ENCODE measurements at places on chromosomes 1 and 21. TPM values are rescaled to one million over a fixed set of nuclear protein-coding genes. Genes with fewer than 3 reads are reported as not detected.

- no peak for DNase-seq
Observed at GRCh38 chr21:43866260-43866629, 1.2 kb downstream of the AGPAT3 start.

DNA sequence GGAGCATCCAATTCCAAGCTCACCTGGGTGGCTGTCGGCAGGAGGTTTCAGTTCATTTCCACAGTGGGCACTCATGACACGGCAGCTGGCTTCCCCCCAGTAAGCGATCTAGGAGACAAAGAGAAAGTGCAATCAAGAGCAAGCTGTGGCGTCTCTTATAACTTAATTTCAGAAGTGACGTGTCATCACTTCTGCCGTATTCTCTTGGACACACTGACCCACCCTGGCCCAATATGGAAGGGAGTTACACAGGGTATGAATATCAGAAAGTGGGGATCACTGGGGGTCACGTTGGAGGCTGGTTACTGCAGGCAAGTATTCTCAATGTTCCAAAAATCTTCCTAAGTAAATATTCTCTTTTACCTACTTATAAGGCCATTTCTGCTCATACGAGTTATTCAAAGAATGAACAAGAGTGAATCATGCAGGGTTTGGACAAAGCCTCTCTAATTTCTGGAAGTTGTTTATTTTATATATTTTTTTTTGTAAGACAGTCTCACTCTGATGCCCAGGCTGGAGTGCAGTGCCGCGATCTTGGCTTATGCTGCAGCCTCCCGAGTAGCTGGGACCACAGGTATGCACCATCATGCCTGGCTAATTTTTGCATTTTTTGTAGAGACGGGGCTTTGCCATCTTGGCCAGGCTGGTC lies 46.5 kb upstream of the GREM2 start:
- no peak for DNase-seq

GRCh38 chr1:234979296-234980279 lies 149.0 kb downstream of the TOMM20 start:
- DNase-seq, result no peak

- no peak for DNase-seq
Observed at GRCh38 chr1:37483785-37484184, 9.4 kb downstream of the ZC3H12A start.

DNA sequence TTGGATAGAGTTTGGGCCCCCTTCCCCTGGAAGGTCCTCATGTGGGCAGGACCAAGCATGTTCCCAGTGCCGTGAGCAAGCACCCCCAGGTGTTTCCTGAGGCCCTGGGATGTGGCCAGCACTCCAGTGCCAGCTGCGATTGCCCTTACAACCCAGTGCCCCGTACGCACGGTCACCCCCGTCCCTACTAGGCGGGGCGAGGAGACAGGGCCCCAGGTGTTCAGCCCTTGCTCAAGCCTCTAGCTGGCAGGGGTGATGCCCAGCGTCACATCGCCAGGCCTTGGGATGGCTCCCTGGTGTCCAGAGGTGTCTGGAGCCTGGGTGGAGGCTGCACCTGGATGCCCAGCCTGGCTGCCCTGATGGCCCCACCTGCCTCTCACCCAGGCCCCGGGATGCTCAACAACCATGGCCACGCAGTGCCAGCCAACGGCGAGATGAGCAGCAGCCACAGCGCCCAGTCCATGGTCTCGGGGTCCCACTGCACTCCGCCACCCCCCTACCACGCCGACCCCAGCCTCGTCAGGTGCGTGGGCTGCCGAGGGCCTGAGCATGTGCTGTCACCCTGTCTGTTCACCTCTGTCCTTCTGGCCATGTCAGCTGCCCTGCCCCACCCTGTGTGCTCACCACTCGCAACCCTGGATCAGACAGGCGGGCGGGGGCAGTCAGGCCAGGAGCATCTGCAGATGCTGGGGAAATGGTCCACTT lies 21.6 kb upstream of the CCDC27 start:
- no peak for DNase-seq

- no peak for DNase-seq
Observed at GRCh38 chr1:240128366-240128765, 36.7 kb downstream of the FMN2 start.

- DNase-seq, result no peak
Observed at GRCh38 chr1:115565353-115565752, 76.4 kb upstream of the VANGL1 start.

Gene CLEC20A
- total RNA-seq, result not detected

GRCh38 chr21:46124926-46125845 lies 27.3 kb downstream of the COL6A2 start:
- no peak for DNase-seq

GRCh38 chr1:240813720-240814119 lies 201.8 kb upstream of the GREM2 start:
- no peak for DNase-seq

DNA sequence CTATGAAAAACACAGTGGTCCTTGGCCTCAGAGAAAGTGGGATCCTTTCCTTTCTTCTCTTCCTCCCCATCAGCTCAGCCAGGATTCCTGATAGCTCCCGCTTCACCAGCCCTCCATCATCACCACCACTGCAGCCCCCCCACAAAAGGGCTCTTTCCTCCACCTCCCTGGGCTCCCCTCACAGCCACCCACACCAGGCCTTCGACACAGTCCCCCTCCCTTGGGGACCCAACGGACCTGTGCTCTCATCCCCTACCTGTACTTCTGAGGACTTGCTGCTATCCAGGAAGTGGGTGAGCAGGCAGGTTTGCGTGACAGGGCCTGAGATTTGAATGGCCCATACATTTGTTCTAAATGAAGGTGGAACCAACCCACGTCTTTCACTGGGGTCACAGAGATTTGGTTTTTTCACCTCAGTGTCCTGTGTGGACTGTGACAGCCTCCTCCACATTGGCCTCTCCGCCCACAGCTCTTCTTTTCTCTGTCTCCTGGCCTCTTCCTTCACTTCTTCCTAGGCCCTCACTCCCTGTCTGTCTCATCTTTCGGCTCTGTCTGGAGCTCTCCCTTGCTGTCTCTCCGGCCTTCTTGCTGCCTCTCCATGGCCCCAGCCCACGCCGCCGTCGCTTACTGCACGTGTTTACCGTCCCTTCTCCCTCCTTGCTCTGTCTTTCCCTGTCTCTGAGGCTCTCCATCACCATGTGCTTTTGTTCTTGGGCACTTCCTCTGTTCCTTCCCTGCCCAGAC lies 238.6 kb downstream of the FOXD2 start:
- no peak for DNase-seq

DNA sequence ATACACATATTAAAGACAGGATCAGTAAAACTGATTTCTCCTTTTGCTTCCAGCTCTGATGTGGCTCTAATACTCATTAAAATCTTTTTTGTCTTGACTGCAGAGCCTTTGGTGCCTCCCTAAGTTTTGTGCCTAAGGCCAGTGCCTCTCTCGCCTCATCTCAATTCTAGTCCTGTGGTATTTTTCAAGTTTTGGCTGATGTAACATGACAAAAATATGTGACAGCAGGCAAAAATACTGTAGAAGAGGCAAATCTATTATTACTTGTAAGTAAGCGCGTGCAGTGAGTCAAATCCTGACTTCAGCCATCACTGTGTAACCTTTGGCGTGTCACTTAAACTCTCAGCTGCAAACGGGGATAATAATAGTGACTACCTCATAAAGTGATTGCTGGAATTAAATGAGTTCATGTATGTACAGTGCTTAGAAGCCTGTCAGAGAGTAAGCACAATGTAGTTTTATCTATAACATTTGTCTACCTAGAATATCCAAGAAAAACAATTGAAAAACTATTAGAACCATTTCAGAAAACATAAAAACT lies 74.0 kb downstream of the MAB21L3 start:
- DNase-seq, result no peak

Gene VSIG8
- not detected for total RNA-seq

Gene B3GALT2
- not detected for total RNA-seq

GRCh38 chr21:15514073-15514946 lies 215.5 kb upstream of the USP25 start:
- DNase-seq, result no peak

GRCh38 chr1:223403184-223403815 lies 10.1 kb downstream of the CCDC185 start:
- DNase-seq, result no peak

Gene HYI
- 46.6 TPM for total RNA-seq

Gene CCDC24
- 47.9 TPM for total RNA-seq

DNA sequence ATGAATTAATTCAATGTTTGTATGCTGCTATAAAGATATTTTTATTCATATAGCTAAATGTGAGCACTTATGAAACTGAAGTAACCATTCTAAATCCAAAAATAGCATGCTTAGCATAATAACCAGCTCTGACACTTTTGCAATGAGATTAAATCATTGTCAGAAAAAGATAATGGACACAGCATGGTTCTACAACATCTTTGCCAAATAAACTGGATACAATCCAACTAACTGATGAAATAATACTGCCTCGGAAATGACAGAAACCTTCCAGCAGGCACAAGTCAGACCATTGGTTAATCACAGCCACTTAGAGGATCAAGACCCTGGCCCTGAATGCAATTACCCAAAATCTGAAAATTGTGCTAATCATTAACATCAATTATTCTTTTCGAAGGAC lies 592.7 kb upstream of the ADGRL4 start:
- no peak for DNase-seq

Data from PC-9 (cell line).